ENCODE measurements at places on chromosomes 13 and 19.

DNA sequence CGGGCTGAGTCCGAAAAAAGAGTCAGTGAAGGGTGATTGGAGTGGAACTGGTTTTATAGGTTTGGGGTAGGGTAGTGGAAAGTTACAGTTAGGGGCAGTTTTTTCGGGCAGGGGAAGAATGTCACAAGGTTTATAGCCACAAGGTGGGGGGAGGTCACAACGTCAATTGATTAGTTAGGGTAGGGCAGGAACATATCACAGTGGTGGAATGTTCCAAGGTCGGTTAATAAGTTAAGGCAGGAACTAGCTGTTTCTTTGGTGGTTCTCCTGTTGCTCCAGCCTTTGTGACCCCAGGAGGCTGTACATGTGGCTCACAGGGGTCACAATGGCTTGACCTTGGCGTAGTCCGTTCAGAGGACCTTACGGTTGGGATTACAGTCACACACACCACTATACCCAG is 20.3 kb downstream of the RDH8 start:
- DNase-seq = no peak

- DNase-seq = no peak
These were observed 20.1 kb downstream of the SGTA start for GRCh38 chr19:2762783-2763496.

GRCh38 chr19:3397266-3398022 is 31.1 kb downstream of the NFIC start:
- no peak for DNase-seq

GRCh38 chr13:36789061-36789460 is 30.0 kb upstream of the RFXAP start:
- no peak for DNase-seq

DNA sequence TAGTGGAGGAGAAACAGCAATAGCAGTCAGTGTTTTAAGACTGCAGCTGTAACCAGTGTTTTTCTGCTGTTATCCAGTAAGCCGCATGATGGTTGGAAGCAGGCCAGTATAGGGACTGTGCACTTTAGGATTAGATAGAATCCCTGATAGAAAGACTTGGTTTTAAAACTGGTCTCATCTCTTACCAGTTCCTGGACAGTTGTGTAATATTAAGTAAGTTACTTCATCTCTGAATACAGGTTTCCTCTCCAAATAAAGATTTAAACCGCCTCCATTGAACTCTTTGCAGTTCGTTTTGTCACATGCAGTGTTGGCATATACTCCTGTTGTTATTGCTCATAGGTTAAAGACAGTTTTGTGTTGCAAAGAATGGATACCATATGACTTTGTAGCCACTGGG is 25.6 kb downstream of the URI1 start:
- no peak for DNase-seq

DNA sequence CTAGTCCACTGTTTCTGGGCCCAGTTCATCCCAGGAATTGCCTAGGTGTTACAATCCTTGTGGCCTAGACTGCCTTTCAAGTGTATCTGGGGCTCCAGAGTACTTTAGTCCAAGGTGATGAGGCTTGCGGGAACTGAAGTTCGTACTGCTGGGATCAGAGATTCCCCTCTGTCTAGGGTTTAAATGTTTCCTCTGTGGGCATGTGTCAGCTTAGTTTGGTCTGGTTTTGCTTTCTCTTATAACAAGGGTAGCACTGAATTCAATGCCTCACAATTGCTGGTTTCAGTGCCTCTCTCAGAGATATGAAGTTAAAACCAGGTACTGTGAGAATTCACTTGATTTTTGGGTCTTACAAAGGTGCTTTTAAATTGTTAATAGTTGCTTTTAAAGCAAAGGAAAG is 30.8 kb downstream of the RGCC start:
- DNase-seq = no peak

DNA sequence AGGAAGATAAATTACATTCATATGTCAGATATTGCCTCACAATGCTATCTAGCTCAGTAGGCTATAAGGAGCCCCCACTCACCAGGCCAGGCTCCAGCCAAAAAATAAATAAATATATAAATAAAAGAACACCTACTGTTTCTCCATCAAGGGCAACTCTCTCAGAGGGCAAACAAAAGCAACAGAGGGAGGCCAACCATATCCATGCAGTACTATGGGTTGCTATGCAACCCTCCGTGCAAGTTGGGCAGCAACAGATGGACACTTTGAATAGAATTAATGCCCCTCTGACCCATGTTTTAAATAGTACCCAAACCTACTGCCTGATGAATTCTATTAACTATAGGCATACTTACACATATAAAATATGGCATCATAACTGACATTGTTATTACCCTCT is 279.8 kb upstream of the EDNRB start:
- DNase-seq = no peak

All from ACHN (cell line).